IgD-negative memory B cell (primary cell): ENCODE measurements at places on chromosomes 2 and 18. TPM values are rescaled to one million over a fixed set of nuclear protein-coding genes. Genes with fewer than 3 reads are reported as not detected.

The LBX2 gene
- polyA plus RNA-seq, result not detected

The MDH1B gene
- polyA plus RNA-seq, result not detected

The DOK6 gene
- not detected for polyA plus RNA-seq

The NT5C1B gene
- 0.55 TPM for polyA plus RNA-seq

The RAB6D gene
- polyA plus RNA-seq, result not detected
